NCI-H524 treated with DMSO at 0.1 percent for 48 hours (cell line): ENCODE measurements at places on chromosomes 6 and 20.

DNA sequence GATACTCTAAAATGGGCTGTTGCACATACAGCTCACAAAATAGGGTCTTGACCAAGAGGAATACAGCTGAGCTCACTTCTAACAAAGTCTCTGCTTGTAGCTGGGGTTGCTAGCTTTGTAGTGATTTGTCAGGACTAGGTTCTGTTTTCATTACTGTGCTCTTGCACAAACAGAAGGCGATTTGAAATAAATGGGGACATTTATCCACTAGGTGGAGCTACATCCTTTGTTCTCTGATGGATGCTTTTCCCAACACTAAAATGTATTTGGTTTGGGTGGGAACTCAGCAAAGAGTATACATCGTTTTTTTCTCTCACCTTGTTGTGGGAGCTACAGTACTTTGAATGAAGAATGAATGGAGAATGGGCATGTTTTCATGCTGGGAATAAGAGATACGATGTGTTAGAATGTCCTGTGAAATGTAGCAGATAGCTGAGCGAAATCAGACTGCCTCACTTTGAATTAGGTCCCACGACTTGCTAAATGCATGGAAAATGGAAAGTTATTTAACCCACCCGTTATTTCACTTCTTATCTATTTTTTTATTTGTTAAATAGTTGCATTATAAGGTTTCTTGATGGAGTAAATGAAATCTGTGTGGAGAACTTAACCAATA is 494.7 kb upstream of the MAP3K7 start:
- DNase-seq = no peak

DNA sequence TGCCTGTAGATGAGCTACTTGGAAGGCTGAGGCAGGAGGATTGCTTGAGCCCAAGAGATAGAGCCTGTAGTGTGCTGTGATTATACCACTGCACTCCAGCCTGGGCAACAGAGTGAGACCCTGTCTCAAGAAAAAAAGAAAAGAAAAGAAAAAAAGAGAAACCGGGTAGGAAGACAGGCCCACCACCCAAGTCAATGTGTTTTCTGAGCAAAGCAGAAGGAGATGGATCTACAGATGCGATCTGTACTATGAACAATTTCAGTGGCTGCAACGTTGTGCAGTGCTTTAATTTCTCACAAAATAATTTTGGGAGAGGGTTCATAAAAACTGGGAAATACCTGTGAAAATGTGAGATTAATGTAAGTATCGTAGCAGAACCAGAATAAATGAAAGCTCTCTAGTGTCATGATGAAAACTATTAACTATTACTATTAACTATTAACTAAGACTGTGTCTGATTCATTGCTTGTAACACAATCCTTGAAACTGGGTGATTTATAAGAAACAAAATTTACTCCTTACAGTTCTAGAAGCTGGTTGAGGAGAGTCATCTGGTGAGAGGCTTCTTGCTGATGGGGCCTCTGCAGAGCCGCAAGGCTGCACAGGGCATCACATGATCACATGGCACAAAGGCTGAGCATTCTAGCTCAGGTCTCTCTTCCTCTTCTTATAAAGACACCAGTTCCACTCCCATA is 233.1 kb upstream of the ZNF217 start:
- DNase-seq = no peak

DNA sequence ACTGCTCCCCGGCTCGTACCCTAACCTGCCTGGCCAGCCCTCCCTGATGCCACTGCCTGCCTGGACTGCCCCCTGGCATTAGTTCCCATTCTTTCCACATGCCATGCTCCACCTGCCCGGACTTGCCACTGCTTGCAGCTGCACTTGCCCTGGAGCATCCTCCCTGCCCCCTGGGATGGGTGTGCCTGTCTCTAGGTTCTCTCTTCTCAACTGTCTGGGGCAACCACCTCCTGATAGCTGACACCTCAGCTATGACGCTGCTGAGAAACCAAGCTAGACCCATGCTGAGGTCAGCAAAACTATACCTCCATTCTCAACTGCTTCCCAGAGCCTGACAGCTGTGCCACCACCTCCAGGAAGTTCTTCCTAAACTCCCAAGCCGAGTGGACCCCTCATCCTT is 72.1 kb downstream of the PERP start:
- no peak for DNase-seq

DNA sequence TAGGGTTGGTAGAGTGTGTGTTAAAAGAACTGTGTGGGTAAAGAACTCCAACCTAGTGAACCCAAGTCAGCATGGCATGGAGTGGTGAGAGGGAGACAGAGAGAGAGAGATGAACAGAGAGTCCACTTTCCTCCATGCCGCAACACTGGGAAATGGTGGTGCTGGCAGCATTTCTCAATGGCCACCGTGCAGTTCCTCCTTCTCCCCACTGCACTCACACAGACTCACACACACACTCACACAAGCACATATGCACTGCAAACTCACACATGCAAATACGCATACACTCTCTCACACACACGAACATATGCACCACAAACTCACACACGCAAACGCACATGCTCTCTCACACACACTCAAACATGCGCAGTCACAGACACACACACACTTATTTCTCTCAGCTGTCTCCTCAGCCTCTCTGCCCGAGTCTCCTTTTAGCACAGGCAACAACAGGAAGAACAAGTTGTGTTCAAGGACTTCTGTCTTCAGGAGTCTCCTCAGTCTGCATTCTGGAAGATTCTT is 66.5 kb upstream of the LY86 start:
- DNase-seq = no peak

DNA sequence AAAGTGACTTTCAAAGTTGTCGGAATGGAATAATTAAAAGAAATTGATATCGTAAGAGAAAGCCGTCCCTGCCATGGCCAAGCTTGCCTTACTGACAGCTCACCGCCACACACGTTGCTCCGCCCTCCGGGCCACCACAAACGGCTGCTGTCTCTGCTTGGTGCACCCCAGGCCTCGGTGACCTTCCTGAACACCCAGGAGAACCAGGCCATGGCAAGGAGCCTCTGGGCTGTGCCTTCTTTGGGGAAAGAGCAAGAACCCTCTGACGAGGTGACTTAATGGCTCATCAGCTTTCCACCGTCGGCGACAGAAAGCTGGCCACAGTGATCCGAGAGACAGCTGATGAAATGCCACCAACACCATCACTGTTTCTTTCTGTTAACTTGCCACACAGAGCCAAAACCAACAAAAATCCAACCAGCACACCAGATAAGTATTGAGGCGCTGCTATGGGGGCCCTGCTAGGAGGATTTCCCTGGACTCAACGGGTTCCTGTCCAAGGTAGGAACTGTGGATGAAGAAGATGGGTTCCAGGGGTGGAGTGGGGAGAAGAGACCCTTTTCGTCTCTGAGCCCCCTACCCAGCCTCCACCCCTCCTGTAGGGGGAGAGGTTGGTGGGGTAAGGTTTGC is 61.4 kb downstream of the NPEPL1 start:
- no peak for DNase-seq

- no peak for DNase-seq
Observed at GRCh38 chr20:10935658-10936402, 262.0 kb upstream of the JAG1 start.

GRCh38 chr6:122832459-122832858 is 43.4 kb downstream of the SMPDL3A start:
- DNase-seq = peak; percentile 80

GRCh38 chr6:157514659-157515496 is 133.9 kb downstream of the ZDHHC14 start:
- DNase-seq = no peak
